Activated naive CD8-positive, alpha-beta T cell treated with anti-CD3 and anti-CD28 coated beads for 36 hours (primary cell): ENCODE measurements at places on chromosomes 12 and 14. TPM values are rescaled to one million over a fixed set of nuclear protein-coding genes. Genes with fewer than 3 reads are reported as not detected.

CLEC1B gene
- total RNA-seq, result not detected

DNA sequence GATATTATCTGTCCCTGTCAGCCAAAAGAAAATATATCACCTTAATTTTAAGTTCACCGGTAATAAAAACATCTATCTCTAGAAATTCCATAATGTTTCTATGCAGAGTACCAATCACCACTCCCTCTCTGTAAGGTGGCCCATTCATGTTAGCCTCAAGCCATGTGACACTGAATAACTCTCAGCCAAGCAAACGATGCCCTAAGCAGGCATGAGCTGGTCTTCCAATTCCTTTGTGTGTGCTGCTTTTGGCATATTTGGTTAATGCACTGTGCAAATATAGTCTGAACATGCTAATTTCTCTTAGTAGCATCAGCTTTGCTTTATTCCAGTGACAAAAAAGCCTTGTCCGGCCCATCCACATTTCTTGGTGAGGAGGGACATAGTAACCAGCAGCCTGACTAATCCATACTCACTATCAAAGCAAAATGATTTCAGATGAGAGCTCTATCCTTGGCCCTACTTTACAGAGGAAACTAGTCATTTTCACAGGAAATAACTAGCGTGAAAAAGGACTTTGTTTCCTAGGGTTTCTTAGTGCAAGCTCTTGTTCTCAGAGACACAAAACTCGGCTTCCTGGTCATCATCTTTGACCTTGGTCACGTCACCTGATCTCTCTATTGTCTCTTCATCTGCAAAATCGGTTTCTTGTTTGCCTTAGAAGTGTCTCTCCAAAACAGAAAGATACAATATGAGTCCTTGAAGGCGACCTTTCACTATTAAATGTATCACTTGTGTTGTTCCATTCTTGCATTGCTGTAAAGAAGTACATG is 59.2 kb upstream of the RTRAF start:
- DNase-seq, result no peak

GRCh38 chr14:70315942-70316341 is 43.5 kb downstream of the COX16 start:
- no peak for DNase-seq

PPFIA2 gene
- total RNA-seq, result 0.42 TPM

SLC2A14 gene
- total RNA-seq, result not detected

DNA sequence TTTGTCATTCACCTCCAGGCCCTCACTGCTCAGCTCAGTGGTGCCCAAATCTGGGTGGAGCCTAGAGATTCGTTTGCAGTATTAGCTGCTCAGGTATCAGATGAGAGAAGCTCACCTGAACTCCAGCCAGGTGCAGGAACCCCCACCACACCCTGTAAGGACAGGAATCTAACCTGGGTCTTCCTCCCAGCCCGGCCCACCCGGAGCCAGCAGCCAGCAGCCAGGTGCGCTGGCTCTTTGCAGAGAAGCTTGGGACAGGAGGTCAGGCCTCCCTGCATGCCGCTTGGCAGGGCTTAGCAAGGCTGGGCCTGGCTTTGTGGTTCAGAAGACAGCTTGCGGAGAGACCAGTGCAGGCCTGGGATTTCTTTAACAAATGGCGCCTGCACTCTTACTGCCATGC is 125.6 kb upstream of the MYL2 start:
- DNase-seq, result no peak

GRCh38 chr14:100471441-100472093 is 115.7 kb downstream of the BEGAIN start:
- no peak for DNase-seq

KRT77 gene
- total RNA-seq, result not detected

DNA sequence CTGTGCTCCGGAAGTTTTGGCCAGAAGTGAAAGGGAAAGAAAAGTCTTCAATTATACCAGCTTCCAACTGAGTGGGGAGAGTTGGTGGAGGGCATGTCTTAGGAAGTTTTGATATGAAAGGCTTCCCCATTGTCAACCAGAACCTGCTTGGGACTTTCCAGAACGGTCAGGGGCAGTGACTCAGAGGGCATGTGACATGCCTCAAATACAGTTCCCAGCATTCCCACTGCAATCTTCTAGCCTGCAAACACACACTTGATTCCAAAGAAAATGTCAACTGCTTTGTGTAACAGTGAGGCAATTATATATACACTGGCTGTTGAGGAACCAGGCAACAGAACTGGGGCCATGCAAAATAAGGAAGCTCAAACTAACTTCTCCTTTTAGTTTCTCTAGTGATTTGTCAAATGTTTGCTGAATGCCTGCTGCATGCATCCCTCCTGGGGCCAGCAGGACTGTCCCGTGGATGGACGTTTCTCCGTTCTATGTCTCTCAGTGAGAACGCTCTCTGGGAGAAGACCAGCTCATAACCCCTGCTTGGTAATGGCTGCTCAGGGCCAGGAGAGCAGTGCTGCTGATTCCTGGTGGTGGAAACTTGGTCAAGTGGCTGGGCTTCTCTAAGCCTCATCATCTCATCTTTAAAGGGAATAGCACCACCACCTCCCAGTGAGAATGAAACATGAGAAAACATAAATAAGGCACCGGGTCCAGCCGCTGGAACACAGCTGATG is 18.3 kb downstream of the SLC25A47 start:
- no peak for DNase-seq

FBLN5 gene
- total RNA-seq, result 1.3 TPM

CLEC4E gene
- total RNA-seq, result not detected

- no peak for DNase-seq
Observed at GRCh38 chr12:65069336-65069735, 51.8 kb downstream of the WIF1 start.

DNA sequence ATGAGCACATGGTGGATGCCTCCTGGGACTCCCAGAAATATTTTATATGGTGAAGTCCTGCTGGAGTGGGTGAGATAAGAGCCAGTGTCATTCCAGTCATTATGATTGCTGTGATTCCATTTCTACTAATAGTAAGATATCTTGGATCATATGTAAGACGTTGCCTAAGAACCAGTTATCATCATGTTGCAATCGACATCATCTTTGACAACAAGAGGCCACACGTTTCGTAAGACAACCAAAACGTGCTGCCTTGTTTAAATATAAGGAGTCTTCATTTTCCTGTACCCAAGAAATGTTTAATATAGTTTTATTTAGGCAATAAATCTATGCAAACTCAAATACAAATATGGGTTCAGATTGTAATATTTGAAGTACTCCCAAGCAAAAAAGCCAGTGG is 58.4 kb downstream of the SPTSSA start:
- no peak for DNase-seq

- no peak for DNase-seq
Observed at GRCh38 chr14:104557086-104557485, 22.5 kb upstream of the C14orf180 start.

C12orf57 gene
- total RNA-seq, result 208 TPM

- no peak for DNase-seq
Observed at GRCh38 chr14:29645117-29645516, 282.5 kb downstream of the PRKD1 start.

GRCh38 chr12:121614872-121615467 is 11.4 kb upstream of the ORAI1 start:
- DNase-seq, result no peak

- no peak for DNase-seq
Observed at GRCh38 chr12:70398862-70399261, 32.8 kb downstream of the KCNMB4 start.

- DNase-seq, result no peak
Observed at GRCh38 chr14:102693006-102693755, 84.1 kb upstream of the TRAF3 start.

GRCh38 chr12:104498211-104498801 is 41.6 kb downstream of the CHST11 start:
- DNase-seq, result no peak

ACSS3 gene
- total RNA-seq, result not detected

RNASE1 gene
- not detected for total RNA-seq

CCDC175 gene
- total RNA-seq, result not detected
